ENCODE measurements at places on chromosomes 13 and 19.

GRCh38 chr13:43058318-43058674 is 34.9 kb downstream of the DNAJC15 start:
- peak; percentile 60 for DNase-seq

- no peak for DNase-seq
These were observed 3.5 kb downstream of the SIGLEC5 start for GRCh38 chr19:51626675-51627074.

DNA sequence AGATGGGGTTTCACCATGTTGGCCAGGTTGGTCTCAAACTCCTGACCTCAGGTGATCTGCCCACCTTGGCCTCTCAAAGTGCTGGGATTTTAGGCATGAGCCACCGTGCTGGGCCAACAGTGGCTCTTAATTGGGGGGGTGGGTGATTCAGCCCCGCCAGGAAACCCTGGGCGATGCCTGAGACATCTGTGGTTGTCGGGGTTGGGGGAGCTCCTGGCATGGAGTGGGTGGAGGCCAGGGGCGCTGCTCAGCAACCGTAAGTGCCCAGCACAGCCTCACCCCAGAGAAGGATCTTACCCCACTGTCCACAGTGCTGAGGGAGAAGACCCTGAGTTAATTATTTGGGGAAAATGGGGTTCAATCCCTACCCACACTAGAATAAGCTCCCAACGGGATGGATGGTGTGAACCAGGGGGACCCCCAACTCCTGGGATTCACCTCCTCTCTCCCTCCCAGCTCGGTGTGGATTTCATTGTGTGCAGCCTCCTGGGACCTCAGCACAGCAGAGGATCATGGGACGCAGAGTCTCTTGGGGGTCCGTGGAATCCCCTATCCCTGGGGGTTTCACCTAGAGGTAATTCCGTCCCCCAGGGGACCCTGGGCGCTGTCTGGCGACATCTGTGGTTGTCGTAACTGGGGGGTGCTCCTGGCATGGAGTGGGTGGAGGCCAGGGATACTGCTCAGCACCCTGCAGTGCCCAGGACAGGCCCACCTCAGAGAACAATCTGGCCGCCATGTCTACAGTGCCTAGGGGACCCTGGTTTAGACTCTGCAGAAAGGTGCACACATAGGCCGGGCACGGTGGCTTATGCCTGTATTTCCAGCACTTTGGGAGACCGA is 68.9 kb downstream of the GADD45B start:
- no peak for DNase-seq

DNA sequence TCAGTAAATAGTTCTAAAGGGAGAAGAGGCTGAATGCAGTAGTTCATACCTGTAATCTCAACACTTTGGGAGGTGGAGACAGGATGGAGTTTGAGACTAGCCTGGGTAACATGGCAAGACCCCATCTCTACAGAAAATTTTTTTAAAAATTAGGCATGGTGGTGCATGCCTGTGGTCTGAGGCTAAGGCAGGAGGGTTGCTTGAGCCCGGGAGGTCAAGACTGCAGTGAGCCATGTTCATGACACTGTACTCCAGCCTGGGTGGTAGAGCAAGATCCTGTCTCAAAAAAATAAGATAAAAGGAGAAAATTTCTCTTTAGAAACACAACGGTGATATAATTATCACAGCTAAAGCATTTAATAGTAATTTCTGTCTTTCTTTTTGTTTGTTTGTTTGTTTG is 57.1 kb downstream of the SIPA1L3 start:
- DNase-seq = no peak

DNA sequence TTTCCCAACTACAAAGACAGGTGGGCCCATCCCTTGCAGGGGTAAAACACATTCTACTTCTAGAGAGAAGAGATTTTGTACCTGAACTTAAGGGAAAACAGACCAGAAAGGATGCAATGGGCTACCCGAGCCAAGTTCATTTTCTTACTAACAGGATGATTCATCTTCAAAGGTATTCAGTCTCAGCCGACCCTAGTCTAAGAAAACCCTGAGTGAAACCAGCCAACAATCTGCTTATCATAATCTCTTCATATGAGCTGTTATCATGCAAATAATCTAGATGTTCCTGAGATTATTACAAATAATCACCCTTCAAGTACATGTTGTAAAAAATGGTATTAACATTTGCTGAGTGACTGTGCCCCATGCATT is 15.6 kb downstream of the PABPC3 start:
- DNase-seq = no peak

GRCh38 chr13:24683351-24683750 is 3.1 kb downstream of the ATP12A start:
- DNase-seq = no peak

DNA sequence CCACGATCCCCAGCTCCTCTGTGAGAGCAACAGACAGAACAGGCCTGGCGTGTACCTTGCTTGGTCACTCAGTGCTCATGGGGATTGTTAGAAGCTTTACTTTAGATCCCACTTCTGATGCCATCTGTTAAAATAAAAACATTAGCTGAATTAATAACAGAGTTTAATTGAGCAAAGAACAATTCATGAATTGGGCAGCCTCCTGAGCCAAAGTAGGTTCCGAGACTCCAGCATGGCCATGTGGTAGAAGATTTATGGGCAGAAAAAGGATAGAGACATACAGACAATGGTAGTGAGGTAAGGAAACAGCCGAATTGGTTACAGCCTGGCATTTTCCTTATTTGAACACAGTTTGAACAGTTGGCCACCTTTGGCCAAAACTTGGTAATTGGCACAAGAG is 223.9 kb upstream of the TRPC4 start:
- no peak for DNase-seq

- no peak for DNase-seq
These were observed 16.7 kb downstream of the TBC1D4 start for GRCh38 chr13:75465236-75465635.

- no peak for DNase-seq
These were observed 17.7 kb downstream of the LIPE start for GRCh38 chr19:42409477-42409876.

- DNase-seq = no peak
These were observed 947 bp downstream of the ATP4B start for GRCh38 chr13:113656831-113657671.

DNA sequence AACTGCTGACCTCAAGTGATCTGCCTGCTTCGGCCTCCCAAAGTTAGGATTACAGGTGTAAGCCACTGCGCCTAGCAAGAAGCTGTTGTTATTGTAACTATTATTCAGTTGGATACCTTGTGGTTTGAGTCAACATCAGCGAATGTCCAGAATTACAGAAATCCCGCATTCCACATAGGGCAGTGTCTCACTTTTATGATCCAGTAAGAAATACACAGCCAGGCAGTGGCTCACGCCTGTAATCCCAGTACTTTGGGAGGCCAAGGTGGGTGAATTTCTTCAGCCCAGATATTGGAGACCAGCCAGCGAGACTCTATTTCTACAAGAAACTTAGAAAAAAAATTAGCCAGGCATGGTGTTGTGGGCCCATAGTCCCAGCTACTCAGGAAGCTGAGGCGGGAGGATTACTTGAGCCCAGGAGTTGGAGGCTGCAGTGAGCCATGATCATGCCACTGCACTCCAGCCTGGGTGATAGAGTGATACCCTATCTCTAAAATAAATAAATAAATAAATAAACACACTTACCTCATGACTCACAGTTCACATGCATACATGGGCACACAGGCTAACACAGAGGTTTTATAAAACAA is 43.8 kb downstream of the SPTBN4 start:
- no peak for DNase-seq

GRCh38 chr19:57434386-57435061 is 601 bp upstream of the ZNF749 start:
- no peak for DNase-seq

DNA sequence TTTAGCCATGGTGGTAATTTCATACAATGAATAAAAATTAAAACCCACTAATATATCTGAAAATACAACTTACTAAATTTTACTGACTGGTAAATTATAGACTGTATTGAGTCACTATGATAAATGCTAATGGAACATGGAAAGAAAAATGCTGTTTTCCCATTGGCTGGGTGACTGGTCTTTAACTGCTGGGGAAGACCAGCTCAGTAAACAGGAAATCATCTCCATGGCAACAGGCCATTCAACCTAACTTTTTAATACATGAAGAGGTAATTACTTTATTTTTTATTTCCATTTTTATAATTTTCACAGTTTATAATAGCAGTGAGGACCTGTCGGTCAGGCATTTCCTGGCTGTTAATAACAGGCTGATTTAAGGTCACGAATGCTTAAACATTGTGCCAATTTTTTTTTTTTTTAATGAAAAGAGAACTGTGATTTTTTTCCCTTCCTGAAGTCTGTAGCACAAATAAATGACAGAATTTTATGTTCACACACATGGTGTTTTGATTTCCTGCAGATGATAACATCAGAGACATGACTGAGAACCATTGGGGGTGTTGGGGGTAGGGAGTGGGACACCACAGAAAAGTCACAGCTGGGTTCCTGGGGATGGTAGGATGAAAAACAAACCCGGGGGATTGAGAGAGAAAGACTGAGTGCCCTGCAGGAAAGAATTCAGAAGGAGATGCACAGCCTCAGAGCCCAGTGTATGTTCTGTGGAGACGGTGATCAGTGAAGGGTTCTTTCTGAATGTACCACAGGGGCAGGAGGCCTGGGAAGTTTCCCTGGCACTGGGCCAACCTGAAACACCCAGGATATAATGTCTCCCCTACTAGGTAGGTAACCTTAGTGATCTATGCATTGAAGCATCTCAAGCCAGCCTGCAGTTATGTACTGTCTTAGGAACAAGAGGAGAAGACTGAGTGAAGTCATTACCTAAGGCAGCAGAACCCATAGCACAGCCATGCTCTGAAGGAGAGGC is 297.1 kb downstream of the COG6 start:
- peak; percentile 8 for DNase-seq

DNA sequence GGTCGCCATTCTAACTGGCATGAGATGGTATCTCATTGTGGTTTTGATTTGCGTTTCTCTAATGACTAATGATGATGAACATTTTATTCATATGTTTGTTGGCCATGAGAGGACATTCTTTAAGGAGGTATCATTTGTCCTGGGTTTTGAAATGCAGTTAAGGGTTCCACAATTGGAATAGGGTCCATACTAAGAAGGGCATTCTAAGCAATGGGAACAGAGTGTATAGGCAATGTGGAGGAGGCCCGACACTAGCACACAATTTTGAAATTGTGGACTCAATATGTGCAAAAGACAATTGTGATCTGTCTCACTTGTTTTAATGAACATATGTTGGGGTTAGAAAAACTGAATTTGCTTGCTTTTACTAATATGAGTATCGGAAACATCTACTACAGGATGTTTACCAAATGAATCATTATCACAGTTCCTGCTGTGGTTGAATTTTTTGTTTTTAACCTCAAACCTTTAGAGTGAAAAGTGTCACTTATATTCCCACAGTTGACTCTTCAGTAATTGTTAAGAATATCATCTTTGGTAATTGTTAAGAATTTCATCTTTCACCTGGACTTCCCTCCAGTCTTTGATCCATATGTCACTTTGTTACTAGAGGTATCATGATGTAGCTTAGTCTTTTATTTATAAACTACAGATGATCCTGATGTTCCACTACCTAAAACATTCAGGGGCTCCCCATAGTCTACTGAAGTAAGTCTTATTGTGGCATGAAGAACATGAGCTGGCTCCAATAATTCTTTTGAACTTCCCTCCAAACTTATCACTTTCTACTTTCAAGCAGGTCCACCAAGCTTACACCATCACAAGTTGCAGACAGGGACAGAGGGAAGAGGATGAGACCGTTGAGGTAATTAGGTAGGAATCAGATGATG is 109.7 kb upstream of the KLF12 start:
- DNase-seq = no peak

- no peak for DNase-seq
These were observed 578.8 kb downstream of the DCT start for GRCh38 chr13:93900731-93901130.

GRCh38 chr13:80591976-80592740 is 251.2 kb upstream of the SPRY2 start:
- DNase-seq = no peak

- DNase-seq = peak; percentile 96
These were observed at the start of gene ZNF446 for GRCh38 chr19:58475714-58476497. ZNF446 (plus strand) TSS chr19:58476352; CDS start chr19:58477219, 867 bp downstream.

- no peak for DNase-seq
These were observed 386.8 kb upstream of the DACH1 start for GRCh38 chr13:72253754-72254153.

- DNase-seq = no peak
These were observed 12.9 kb upstream of the PCCA start for GRCh38 chr13:100075700-100076587.

DNA sequence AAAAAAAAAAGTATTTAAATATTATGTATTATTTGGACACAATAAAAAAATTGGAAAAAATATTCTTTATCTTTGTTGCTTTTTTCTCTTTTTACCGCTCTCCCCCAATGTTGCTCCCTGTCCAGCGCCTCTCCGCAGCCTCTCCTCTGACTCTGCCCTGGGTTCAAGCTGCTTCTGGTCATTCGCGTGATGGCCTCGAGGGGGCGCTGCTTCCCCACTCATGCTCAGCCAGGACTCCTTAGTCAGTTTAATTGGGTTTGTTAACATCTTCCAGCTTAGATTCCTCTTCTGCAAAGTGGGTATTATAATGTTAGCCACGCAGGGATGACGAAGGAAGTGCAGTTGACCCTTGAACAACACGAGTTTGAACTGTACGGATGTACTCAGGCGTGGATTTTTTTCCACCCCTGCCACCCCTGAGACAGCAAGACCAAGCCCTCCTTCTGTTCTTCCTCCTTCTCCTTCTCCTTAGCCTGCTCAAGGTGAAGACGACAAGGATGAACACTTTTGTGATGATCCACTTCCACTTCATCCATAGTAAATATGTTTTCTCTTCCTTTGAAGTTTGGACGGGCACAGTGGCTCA is 4.9 kb upstream of the NWD1 start:
- peak; percentile 49 for DNase-seq

DNA sequence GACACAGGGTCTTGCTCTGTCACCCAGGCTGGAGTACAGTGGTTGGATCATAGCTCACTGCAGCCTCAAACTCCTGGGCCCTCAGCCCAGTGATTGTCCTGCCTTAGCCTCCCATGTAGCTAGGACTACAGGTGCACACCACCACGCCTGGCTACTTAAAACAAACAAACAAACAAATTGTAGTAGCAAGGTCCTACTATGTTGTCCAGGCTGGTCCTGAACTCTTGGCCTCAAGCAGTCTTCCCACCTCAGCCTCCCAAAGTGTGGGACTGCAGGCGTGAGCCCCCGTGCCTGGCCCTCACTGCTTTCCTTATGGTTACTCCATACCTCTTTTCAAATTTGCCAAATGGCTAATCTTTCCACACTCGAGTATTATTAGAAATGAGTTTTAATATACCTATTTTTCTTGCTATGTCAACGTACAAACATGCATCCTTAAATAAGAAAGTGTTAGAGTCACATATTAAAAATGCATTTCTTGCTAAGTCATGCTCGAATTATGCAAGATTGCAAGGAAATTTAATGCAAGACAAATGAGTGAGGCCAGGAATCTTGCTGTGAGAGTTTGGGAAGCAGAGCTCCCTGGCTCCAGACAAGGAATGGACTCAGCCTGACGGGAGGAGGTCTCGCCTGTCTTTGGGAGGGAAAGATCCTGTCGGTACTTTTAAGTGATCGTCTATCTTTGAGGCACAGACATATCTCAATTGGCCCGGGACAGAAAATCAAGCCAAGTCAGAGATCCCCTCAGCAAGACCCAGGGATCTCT is 39.4 kb downstream of the RFX2 start:
- DNase-seq = no peak

GRCh38 chr13:62302341-62302740 is 886.7 kb upstream of the PCDH20 start:
- DNase-seq = no peak

- peak; percentile 35 for DNase-seq
These were observed 3.0 kb upstream of the C19orf81 start for GRCh38 chr19:50646074-50646807.

GRCh38 chr19:31501427-31502195 is 152.4 kb upstream of the TSHZ3 start:
- DNase-seq = no peak

- DNase-seq = peak; percentile 83
These were observed 13.3 kb downstream of the CD70 start for GRCh38 chr19:6577476-6578125.

Measured in suppressor macrophage treated with lipopolysaccharide for 1 hour (primary cell).